ENCODE measurements at places on chromosomes 3 and 15.

- DNase-seq = no peak
These were observed 82.1 kb upstream of the LRRFIP2 start for GRCh38 chr3:37256447-37256846.

DNA sequence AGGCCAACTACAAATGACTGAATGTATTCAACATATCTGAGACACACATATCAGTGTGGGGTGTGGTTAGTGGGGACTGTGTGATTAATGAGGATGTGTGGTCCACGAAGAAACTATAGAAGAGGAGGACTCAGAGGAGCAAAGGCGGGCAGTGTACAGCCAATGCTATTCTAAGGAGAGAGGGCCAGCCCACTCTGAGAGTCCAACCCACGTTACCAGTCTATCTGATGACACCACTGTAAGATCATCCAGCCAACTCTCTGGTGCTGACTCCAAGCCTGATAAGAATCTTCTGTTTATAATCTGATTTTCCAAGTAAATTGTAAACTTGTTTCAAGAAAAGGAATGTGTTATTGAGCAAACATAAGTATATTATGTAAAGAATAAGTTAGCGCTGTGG is 47.2 kb downstream of the MCF2L2 start:
- no peak for DNase-seq

GRCh38 chr3:150848864-150849263 is 56.4 kb downstream of the MINDY4B start:
- DNase-seq = no peak

- DNase-seq = no peak
These were observed 44.9 kb upstream of the MANF start for GRCh38 chr3:51340013-51340829.

DNA sequence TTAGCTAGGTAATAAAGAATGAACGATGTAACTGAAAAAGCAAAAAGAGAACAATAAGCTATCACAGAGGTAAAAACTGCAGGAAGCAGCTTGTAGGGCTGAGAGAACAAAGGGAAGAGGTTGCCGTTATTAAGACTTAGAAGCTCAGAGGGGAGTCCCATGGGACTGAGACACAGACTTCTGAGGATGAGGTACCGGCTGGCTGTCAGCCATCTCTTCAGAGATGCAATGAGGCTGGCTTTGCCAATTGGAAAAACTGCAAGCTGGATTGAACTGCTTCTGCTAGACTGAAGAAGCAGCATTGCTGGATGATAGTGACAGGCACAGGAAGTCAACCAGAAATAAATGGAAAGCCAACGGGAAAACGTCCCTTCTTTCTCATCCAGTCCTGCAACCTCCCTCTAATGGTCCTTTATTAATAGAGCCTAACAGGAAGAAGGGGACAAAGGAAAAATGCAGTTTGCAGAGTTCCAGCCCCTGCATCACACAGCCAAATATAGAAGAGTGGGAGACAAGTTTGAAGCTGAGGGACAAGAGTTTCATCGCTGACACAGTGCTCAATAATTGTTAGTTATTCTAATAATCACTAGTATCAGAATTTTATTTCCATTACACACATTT is 21.1 kb upstream of the KLHL6 start:
- DNase-seq = no peak

DNA sequence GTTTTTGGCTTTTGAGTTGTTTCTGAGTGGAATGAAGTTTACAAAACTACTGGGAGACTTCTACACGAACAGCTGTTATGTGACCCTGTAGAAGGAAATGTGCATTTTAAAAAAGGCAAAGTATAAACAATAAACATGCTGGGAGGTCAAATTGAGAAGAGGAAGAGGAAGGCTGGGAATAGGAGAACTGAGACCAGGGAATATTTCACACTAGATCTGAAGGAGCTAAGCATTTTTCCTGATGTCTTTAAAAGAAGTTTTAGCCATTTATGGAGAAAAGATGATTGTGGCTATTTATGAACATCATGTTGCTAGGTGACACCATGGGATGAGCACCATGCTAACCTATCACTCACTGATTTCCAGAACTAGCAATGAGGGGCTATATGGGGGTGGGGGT is 76.3 kb upstream of the FAM98B start:
- no peak for DNase-seq

- no peak for DNase-seq
These were observed 69.9 kb upstream of the DLG1 start for GRCh38 chr3:197368330-197368729.

GRCh38 chr15:82079736-82080135 is 33.9 kb upstream of the MEX3B start:
- no peak for DNase-seq

- DNase-seq = no peak
These were observed 349.4 kb downstream of the LRTM1 start for GRCh38 chr3:54578417-54578816.
